ENCODE measurements at places on chromosomes 6 and 20.
A peak's percentile ranks its signal among the peaks of the same experiment; 100 is the strongest.

DNA sequence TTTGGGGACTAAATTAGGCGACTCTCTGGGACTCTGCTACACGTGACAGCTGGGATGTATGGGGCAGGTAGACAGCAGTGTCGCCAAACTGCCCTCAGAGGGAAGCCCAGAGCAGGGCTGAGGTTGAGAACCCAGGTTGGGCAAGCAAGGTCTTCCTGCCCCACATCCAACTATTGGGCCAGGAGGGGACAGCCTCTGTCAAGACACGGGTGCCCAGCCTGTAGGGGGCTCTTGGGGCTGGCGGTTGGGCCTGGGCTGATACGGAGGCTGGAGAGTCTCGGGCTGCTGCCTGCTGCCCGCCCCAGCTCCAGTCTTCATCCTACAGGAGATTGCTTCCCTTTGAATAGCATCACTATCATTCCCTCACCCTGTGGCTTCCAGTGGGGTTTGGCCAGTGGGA lies 33.3 kb downstream of the CPNE5 start:
- no peak for DNase-seq

GRCh38 chr6:70586114-70586513 lies 19.4 kb downstream of the SDHAF4 start:
- no peak for DNase-seq

GRCh38 chr20:12721636-12722035 lies 287.1 kb upstream of the SPTLC3 start:
- no peak for DNase-seq

DNA sequence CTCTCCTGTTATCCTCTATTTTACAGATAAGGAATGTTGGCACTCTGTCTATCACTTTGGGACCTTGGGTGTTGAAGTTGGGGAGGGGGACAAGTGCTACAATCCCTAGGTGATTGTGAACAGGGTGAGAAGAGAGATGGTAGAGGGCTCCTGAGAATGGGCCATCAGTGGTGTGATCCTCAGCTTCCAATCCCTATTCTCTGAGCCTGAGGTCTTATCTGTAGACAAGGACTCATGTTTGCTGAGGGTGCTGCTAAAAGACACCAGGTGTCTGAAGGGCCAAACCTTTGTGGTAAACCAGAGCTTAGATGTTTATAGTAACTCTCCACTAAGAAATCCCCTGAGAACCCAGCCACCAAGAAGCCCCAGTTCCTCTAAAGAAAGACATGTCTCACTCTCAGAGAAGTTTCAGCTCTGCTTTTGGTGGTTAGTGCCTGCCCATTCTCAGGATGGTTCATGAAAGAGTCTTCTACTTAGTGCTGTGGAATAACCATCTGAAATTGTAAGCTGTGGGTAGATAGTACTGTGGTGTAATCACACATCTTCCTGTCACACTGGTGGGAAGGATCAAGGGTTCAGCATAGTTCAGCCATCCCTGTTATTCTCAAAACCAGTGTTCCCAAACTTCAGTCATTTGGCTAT lies 58.2 kb upstream of the IL20RA start:
- DNase-seq, result no peak

- peak; percentile 76 for DNase-seq
Observed at GRCh38 chr6:168607272-168608112, 166.5 kb downstream of the SMOC2 start.

DNA sequence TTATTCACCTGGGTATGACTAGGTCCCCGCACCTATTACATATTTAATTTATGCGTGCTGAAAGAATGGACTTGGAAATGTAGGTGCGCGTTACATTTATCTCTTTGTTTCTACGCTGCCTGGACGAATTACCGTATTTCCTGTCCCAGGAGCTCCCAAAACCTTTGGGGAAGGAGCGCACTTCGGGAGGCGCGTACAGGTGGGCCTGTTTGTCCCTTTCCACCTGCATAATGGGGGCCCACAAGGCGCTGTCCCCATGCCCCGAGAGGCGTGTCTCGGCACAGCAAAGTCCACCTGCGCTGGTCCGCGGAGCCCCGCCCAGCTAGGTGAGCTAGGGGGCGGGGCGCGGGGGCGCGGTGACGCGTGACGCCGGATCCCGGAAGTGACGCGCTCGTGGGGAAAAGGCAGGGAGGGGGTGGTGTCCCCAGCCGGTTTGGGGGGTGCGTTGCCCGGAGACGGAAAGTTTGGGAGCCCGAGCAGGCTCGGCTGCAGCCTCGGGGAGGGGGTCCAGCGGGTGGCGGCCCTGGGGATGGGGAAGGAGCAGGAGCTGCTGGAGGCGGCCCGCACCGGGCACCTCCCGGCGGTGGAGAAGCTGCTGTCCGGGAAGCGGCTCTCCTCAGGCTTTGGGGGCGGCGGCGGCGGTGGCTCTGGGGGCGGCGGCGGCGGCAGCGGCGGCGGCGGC lies at the start of gene ANKS1A:
Gene ANKS1A, plus strand, starts transcription at position 382 of the 682 bp plus-strand sequence. Its CDS starts 148 bp downstream, at position 530.
- peak; percentile 75 for DNase-seq

- DNase-seq, result no peak
Observed at GRCh38 chr20:42641886-42642285, 547.8 kb downstream of the PTPRT start.

DNA sequence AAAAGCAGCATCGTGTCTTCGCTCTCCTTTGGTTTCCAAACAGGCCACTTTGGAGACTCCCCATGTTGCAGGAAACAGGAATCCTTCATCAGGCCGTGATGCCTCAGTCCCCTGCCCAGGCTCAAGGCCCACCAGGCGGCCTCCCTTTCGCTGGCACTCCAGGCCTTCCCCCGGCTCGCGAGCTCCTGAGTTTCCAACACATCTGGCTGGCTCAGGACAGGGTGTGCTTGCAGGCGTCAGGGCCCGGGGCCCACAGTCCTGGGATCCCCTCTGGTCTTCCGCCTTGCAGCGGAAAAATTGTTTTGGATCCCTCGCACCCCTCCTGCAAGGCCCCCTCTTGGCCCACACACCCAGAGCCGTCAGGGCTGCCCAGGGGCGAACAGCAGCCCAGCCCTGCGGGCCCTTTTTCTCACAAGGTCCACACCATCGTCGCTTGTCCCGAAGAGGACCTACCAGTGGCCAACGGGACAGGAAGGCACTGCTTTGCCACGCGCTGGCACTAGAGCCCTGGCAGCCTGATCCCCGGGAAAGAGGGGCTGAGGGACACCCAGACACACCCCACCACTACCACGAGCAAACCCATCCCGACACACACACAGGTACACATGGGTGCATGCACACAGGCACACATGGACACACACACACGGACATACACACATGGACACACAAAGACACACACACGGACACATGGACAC lies 1930.9 kb upstream of the DEFB115 start:
- DNase-seq, result no peak

DNA sequence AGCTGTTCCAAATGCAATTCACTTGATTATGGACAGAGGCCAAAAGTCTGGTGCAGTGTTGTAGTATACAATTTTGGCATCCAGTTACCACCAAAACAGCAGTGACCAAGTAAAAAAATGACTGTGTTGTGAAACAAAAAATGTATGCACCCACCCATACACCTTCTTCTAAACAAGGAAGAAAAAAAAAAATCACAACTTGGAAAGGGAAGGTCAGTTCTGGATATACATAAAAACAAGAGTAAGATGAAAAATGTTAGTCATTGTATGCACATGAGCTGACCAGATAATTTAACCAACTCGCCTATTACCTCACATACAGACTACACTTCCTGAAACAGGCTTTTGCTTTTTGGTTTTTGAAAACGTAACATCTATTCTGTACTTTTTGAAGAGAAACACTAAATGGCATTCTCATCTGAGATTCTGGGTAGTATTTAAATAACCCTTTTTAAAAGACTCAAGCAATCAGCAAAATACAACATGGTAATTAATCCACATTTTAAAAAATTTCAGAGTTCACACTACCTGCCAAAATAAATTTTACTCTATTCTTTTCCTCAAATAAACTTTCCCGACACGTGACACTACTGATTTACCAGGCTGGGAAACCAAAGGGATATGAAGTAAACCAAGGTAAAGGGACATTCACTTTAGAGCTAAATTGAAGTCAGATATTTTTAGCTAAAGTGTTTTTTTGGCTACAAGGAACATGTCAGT lies 141.6 kb upstream of the SHLD1 start:
- DNase-seq, result no peak

- DNase-seq, result no peak
Observed at GRCh38 chr6:46323966-46324622, 153.3 kb upstream of the ENPP5 start.

GRCh38 chr6:153334121-153334520 lies 203.0 kb upstream of the RGS17 start:
- no peak for DNase-seq

DNA sequence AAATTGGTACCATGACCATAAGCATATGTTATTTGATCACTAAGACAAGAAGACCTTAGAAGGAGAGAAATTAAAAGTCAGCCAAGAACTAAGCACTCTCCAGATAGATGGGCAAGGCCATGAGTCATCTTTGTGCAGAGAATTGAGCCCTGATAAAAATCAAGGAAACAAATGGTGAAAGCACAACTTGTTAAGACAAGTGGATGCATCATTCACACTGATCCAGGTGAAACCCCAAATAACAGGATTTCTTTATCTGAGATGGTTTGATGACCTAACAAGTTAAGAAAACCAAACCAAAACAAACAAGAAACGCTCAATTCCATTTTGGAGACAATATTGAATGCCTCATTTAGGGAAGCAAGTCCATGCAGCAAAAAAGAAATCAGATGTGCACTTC lies 121.6 kb downstream of the ADAT2 start:
- no peak for DNase-seq

- peak; percentile 41 for DNase-seq
Observed at GRCh38 chr20:19968466-19969073, 48.6 kb upstream of the NAA20 start.

- no peak for DNase-seq
Observed at GRCh38 chr20:51930775-51931174, 128.5 kb upstream of the SALL4 start.

DNA sequence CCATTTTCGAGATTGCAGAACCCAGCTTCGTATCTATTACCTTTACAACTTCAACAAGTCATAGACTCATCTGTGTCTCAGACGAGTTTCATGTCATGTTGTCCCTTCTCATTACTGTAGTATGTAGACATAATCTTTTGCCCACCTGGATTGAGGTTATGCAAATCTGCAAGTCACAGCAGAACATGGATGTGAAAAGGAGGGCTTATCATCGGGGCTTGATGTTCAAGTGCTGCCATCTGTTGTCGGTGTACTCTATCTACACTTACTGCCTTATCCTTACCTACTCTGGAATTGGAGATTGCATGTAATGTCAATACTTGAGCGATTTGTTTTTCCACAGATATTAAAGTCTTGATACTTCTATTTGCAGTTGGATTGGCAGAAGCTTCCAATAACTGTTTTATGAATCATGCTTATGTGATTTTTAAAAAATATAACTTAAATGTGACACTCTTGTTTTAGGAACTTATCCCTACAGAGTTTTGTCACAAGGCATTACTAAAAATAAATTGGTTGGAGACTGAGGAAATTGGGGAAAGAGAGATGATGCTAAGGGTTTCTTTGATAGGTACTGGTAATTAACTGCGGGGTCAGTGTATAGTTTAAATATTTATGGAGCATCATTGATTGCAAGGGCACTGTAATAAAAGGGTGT lies 3.0 kb upstream of the GOPC start:
- peak; percentile 67 for DNase-seq

DNA sequence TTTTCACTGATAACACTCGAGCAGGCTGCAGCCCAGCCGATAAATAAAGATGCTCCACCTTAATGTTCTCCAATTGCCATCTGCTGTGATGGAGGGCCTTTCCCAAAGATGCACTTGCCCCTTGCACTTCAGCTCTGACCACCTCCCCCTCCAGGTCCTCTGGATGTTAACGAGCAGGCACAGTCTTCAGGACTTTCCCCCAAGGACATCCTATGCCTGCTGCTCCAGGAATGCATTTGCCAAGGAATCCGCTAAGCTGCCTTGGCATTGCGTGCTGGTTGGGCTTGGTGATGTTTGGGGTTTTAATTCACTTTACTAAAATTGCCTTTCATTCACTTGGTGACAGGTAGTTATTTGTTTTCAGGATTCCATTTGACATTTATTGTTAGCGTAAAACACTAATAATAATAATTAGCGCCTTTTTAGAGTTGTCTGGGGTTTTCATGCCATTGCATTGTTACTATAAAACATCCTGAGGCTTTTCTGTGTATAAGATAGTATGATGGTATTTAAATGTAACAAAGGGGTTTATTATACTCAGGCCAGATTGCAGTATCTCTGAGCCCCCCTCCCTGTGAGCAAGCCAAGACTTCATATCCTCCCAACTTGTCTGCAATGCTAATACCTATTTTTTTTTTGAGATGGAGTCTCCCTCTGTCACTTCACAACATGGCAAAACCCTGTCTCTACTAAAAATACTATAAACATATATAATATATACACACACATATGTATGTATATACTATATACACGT lies 66.7 kb upstream of the TSHZ2 start:
- no peak for DNase-seq

DNA sequence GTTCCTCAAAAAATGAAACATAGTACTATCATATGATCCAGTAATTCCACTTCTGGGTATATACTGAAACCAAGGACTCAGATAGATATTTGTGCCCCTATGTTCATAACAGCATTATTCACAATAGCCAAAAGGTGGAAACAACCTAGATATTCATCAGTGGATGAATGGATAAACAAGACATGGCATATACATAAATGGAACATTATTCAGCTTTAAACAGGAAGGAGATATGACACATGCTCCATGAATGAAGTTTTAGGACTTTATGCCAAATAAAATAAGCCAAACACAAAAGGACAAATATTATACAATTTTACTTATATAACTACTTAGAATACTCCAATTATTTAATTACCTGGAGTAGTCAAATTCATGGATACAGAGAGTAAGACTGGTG lies 16.4 kb downstream of the PLCB1 start:
- DNase-seq, result no peak

DNA sequence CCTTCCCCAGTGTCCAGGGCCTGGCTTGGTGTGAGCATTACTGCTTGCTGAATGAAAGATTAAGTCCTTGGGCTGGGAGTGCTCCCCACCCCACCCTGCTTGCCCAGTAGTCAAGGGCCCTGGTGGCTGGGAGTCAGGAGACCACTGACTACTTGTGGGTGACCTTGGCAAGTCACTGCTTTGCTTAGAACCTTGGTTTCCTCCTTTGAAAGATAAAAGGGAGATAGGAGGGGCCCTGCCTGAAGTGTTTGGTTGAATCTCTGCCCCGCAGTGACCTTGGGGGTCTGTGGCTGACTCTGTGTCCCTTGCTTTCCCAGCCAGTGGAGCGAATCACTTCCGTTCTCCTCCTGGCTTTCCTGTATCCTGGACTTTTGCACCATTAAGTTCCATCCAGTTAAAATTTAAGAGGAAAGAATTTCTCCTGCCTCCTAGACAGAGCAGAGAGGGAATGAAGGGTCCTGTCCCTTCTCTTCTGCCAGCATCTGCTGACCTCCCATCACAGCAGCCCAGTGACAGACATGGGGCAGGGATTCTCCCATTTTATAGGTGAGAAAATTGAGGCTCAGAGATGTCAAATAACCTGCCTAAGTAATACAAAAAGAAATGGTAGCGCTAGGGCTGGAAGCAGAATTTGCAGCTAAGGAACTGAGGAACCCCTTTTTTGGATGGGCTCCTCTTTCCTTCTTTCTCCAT lies 3.5 kb upstream of the EPB41L1 start:
- no peak for DNase-seq

- DNase-seq, result no peak
Observed at GRCh38 chr20:57656821-57657534, 36.8 kb upstream of the ZBP1 start.

GRCh38 chr6:11496152-11497060 lies 41.1 kb upstream of the TMEM170B start:
- peak; percentile 4 for DNase-seq
